Right ventricle myocardium superior (tissue), 1 donor: ENCODE measurements at places on chromosomes 2 and 18. TPM values are rescaled to one million over a fixed set of nuclear protein-coding genes. Genes with fewer than 3 reads are reported as not detected.

The FSIP2 gene
- 0.13 TPM for total RNA-seq

DNA sequence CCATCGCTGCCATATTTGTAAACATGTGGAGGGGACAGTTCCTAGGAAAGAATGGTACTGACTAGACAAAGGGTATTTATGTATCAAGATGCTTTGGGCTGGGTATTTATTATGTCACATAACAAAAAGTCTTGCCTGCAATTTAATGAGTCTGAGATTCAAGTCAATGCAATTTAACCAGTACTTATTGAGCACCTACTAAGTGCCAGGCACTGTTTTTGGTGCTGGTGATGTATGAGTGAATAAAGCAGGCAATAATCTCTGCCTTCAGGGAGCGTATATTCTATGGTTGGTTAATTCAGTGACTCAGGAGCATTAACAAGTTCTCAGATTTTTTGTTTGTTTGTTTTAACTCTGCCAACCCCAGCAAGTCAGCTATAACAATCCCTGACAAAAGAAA lies 24.6 kb upstream of the ACVR1 start:
- no peak for DNase-seq

The PTGR3 gene
- 81.5 TPM for total RNA-seq

DNA sequence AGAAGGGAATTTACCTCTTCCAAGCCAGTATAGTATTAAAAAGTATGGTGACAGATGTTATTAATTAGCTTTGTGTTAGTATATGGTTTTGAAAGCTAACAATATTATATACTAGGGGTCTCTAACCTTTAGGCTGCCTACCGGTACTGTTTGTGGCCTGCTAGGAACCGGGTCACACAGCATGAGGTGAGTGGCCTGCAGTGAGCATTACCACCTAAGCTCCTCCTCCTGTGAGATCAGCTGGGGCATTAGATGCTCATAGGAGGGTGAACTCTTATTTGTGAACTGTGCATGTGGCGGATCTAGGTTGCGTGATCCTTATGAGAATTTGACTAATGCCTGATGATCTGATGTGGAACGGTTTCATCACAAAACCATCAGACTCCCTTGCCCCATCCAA lies 583.4 kb upstream of the CDH2 start:
- no peak for DNase-seq

DNA sequence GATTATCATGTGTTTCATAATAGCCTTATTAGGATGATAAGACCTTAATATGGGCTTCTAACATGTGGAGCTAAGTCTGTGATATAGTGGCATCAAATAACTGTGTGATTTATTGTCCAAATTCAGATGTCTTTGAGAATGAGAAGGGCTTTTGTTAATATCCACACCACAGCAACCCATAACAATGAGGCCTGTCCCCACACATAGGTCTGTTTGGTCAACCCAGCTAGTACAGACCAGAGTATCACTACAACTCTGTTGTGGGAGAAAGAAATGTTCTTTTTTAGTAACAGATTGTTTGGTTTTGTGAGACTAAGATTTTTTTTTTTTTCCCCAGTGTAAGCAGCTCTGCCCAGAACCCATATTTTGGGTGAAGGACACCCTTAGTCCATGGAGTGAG lies 439.2 kb downstream of the PIK3C3 start:
- DNase-seq, result no peak

The KANSL3 gene
- total RNA-seq, result 31.8 TPM

The DSC3 gene
- total RNA-seq, result not detected

GRCh38 chr18:1252936-1253335 lies 348.3 kb downstream of the ADCYAP1 start:
- DNase-seq, result no peak

GRCh38 chr2:223465793-223466192 lies 136.4 kb downstream of the SCG2 start:
- DNase-seq, result peak; percentile 80

The FIGN gene
- total RNA-seq, result 13.5 TPM

DNA sequence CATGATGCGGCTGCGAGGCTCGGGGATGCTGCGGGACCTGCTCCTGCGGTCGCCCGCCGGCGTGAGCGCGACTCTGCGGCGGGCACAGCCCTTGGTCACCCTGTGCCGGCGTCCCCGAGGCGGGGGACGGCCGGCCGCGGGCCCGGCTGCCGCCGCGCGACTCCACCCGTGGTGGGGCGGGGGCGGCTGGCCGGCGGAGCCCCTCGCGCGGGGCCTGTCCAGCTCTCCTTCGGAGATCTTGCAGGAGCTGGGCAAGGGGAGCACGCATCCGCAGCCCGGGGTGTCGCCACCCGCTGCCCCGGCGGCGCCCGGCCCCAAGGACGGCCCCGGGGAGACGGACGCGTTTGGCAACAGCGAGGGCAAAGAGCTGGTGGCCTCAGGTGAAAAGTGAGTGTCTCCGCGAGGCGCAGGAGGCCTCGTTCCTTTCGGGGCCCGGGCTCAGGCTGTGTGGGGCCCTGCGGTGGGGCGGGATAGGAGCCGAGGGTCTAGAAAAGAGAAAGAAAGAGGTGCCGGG lies 520 bp downstream of the GLS start:
- DNase-seq, result no peak

DNA sequence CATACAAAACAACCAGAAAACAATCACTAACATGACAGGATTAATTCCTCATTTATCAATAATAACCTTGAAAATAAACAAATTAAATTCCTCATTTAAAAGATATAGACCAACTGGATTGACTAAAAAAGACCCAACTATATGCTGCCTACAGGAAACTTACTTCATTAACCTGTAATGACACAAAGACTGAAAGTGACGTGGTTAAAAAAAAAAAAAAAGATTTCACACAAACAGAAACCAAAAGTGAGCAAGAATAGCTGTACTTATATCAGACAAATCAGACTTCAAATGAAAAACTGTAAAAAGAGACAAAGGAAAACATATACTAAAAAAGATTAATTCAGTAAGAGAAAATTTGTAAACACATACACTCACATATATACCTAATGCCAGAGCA lies 201.2 kb downstream of the CCDC178 start:
- DNase-seq, result no peak

- no peak for DNase-seq
Observed at GRCh38 chr2:45769854-45770576, 118.5 kb downstream of the PRKCE start.

DNA sequence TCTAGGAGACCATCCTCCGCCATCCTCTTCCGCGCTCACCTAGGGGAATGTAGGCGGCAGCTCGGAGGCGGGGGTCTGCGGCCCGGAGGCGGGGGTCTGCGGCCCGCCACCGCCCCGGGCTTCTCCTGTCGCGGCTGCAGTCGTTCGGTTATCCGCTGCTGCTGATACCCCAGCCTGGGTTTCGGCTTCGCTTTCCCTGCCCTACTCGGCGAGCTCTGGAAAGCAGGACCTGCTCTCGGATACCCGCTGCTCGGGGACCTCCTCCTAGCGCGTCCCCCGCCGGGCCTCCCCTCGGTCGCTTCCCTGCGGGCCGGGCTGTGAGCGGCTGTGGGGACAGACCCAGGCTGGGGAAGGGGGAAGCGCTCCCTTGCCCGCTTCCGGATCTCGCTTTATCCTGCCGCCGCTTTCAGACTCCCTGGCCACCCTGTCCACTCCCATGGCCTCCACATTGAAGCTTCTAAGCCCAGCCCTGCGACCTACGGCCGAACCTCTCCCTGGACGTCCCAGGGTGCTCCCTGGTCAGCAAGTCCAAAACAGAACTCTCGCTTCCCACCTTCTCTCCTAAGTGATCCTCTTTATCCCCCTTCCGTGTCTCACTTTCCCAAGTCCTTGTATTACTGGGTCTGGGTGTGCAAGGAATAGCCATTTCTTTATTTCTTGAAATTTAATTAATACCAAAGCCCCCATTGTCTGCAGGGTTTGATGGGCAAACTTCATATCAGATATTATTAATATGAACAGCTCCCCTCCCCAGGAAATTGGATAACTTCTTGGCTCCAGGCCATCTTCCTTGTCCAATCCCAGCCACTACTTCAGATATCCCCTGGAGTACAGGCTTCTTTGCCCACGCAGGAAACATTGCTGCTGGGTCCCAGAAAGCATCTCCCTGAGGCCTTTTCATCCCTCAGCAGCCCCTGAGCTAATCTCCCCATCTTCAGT lies 769 bp downstream of the FKBP1B start:
- peak; percentile 56 for DNase-seq

DNA sequence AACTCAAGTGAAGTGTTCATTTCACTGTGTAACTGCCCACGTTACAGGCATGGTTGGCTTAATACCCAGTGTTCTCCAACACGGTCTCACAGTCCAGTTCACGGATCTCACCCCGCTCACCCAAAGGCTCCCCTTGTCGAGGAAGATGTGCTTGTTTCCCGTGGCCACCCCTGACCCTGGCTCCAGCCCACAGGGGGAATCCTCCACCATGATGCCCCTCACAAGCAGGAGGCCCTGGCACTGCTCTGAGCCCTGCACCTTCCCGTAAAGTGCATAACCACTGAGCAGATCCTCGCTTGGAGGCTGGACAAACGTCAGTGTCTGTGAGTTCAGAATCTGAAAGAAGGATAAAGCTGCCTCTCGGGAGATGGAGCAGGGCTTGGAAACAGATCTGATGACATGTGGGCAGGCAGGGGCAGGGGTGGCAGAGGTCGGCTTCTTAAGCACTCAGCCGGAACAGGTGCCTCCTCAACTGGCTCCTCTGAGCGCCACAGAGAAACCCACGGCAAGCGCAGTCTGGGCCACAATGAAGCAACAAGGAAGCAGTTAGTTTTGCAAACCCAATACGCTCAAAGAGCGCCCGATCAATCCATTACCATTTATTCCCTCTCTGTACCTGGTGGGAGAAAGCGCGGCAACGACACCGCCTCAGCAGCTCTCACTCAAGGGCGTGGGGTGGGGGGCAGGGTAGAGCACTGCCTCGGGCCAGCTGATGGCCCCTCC lies 17.6 kb downstream of the HDAC4 start:
- DNase-seq, result peak; percentile 27

- no peak for DNase-seq
Observed at GRCh38 chr2:111071600-111072171, 49.0 kb upstream of the BCL2L11 start.

GRCh38 chr2:25567406-25567805 lies 106.0 kb downstream of the DTNB start:
- DNase-seq, result no peak

DNA sequence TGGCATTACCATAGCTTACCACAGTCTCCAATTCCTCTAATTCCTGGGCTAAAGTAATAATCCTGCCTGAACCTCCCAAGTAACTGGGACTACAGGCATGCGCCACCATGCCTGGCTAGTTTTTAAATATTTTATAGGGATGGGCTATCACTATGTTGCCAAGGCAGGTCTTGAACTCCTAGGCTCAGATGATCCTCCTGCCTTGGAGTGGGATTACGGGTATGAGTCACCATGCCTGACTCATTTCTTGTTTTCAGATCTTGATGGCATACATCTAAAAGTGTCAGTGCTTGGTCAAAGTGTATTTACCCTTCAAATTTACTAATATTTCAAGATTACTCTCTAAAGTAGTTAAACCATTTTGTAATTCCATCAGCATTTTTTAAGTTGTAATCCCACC lies 9.4 kb upstream of the SOCS6 start:
- DNase-seq, result no peak

DNA sequence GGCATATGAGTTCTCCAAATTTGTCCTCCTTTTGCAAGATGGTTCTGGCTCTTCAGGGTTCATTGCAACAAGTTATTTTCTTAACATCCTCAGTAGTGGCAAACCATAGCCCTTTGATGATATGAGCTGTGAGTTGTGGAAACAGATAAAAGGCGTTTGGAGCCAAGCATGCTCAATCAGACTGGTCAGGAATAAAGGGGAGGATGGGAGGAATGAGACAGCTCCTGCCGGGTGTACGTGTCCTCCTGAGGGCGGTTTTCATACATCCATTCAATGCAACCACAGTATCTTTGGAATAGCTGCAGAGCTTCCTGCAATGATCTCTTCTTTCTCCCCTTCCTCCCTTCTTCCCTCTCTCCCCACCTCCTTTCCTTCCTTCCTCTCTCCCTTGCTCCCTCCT lies 245.8 kb downstream of the GLI2 start:
- no peak for DNase-seq

- no peak for DNase-seq
Observed at GRCh38 chr2:88654714-88655113, 27.4 kb upstream of the EIF2AK3 start.

DNA sequence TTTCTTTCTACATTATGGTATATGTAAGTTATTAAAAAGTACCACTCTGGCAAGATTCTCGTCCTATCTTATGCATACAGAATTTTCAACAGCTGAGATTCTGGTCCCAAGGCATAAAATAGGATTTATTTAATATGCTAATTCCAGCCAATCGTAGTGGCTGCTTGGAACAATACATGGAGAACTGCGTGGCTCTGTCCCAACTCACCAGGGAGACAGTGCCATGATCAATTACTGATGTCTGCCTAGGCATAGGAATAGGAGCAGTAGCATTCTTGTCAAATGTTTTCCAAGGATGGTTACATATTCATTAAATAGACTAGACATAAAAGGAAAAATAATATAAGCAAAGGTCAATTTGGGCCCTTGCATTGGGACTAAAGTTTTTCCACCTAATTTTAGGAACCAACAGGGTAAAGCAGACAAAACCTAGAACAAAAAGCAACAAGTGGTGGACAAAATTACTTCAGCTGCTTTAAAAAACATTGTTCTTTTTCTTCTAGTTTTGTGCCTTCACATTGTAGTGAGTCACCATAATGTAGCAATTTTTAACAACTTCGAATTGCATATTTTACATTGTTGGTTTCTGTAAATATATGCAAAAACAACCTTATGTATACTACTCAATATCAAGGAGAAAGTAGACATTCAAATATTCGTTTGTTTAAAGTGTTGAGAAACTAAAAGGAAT lies 232.8 kb upstream of the ATP5MC3 start:
- DNase-seq, result no peak

The CDH20 gene
- total RNA-seq, result 0.05 TPM

The ATL2 gene
- total RNA-seq, result 30.9 TPM

GRCh38 chr2:151032741-151033191 lies 228.9 kb downstream of the RBM43 start:
- no peak for DNase-seq

DNA sequence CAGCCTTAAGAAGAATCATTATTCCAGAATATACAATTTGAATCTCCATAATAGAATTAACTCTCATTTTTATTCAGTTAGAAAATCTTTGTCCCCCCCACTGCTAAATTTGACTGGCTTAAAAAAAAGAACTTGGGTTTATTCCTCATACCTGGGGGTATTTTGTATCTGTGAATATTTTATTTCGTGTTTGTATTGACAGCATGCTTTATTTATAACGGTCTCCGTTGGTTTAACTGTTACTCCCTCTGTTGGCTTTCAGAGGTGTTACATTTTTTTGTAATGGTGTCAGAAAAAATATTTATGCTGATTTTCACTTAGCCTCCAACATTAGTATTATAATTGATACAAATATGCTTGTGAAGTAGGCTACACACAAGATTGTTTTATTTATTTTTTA lies 109.1 kb downstream of the HAUS1 start:
- no peak for DNase-seq
